ENCODE measurements at places on chromosomes 4 and X. TPM values are rescaled to one million over a fixed set of nuclear protein-coding genes. Genes with fewer than 3 reads are reported as not detected.

The MXRA5 gene
- total RNA-seq = 3.3 TPM

The PPARGC1A gene
- 8.0 TPM for total RNA-seq

The ZFP42 gene
- total RNA-seq = 0.26 TPM

The TXK gene
- 0.66 TPM for total RNA-seq

The FAM47E gene
- 10.1 TPM for total RNA-seq

The ZFYVE28 gene
- 16.8 TPM for total RNA-seq

The CHRNA9 gene
- not detected for total RNA-seq

The ABRAXAS1 gene
- 17.1 TPM for total RNA-seq

DNA sequence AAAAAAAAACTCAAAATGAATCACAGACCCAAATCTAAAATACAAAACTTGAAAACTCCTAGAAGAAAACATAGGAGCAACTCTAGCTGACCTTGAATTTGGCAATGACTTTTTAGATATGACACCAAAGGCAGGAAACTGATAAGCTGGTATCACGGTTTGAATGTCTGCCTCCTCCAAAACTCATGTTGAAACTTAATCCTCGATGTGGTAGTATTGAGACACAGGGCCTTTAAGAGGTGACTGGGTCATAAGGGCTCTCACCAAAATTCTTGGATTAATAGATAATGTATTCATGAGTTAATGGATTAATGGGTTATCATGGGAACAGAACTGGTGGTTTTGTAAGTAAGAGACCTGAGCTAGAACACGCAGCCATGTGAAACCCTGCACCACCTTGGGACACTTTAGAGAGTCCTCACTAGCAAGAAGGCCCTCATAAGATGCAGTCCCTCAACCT lies 40.5 kb downstream of the FRYL start:
- DNase-seq = no peak
- no peak overlapping the region for H3K4me3 ChIP-seq
- H3K4me1 ChIP-seq = peaks cover 22% of the 10 kb centered on the region
- H3K27ac ChIP-seq = no peak overlapping the region
- H3K36me3 ChIP-seq = no peaks in the 10 kb centered on the region

- peak; percentile 89 for DNase-seq
- H3K4me3 ChIP-seq = peak within 1 kb of the TSS; percentile 76
- H3K27ac ChIP-seq = peak within 1 kb of the TSS; percentile 63
- H3K27me3 ChIP-seq = no peaks in the 10 kb centered on the region
- H3K4me1 ChIP-seq = peaks cover 18% of the 10 kb centered on the region
- H3K36me3 ChIP-seq = peaks cover 3% of the 10 kb centered on the region
Observed at GRCh38 chr4:48906206-48907173, at the start of gene OCIAD2. OCIAD2 (minus strand) TSS chr4:48906774; CDS start chr4:48904549, 2,225 bp downstream.

GRCh38 chr4:75484190-75484589 lies 30.0 kb downstream of the RCHY1 start:
- DNase-seq = no peak
- no peaks in the 10 kb centered on the region for H3K36me3 ChIP-seq

- no peak for DNase-seq
- no peak overlapping the region for H3K4me3 ChIP-seq
- H3K4me1 ChIP-seq = no peaks in the 10 kb centered on the region
- H3K27me3 ChIP-seq = no peaks in the 10 kb centered on the region
- H3K27ac ChIP-seq = no peak overlapping the region
Observed at GRCh38 chr4:149102765-149103164, 660.6 kb upstream of the NR3C2 start.

- H3K4me1 ChIP-seq = peaks cover 9% of the 10 kb centered on the region
- H3K27ac ChIP-seq = no peak overlapping the region
- H3K36me3 ChIP-seq = no peaks in the 10 kb centered on the region
- no peaks in the 10 kb centered on the region for H3K27me3 ChIP-seq
- H3K4me3 ChIP-seq = no peak overlapping the region
- no peak for DNase-seq
Observed at GRCh38 chrX:47749185-47749967, 87.3 kb upstream of the ZNF81 start.

GRCh38 chrX:130741584-130741983 lies 161.4 kb downstream of the ENOX2 start:
- H3K27ac ChIP-seq = no peak overlapping the region
- H3K27me3 ChIP-seq = no peaks in the 10 kb centered on the region
- no peak for DNase-seq
- no peaks in the 10 kb centered on the region for H3K36me3 ChIP-seq

GRCh38 chrX:73922856-73923455 lies 360.0 kb downstream of the CHIC1 start:
- DNase-seq = no peak
- H3K27ac ChIP-seq = no peak overlapping the region
- no peaks in the 10 kb centered on the region for H3K27me3 ChIP-seq
- H3K4me1 ChIP-seq = no peaks in the 10 kb centered on the region
- no peak overlapping the region for H3K4me3 ChIP-seq

DNA sequence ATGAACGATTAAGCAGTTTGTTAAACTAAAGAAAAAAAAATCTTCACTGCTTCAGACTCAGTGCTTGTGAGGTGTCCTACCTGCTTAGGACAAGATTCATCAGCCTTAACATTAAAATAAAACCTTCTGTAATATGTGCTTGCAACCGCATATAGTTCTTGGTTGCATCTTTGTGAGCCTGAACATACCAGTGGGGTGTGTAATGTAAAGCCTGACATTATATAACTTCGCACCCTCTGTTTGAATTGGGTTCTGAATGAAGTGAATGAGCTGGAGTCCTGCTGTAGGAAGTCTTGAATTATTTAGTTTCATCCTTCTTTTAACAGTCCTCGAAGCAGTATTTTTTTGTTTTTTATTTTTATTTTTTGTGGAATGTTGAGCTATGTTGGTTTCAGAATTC lies 3.1 kb downstream of the KDM6A start:
- H3K36me3 ChIP-seq = no peaks in the 10 kb centered on the region
- H3K4me3 ChIP-seq = no peak overlapping the region
- peaks cover under 1% of the 10 kb centered on the region for H3K4me1 ChIP-seq
- DNase-seq = no peak
- no peak overlapping the region for H3K27ac ChIP-seq
- no peaks in the 10 kb centered on the region for H3K27me3 ChIP-seq

DNA sequence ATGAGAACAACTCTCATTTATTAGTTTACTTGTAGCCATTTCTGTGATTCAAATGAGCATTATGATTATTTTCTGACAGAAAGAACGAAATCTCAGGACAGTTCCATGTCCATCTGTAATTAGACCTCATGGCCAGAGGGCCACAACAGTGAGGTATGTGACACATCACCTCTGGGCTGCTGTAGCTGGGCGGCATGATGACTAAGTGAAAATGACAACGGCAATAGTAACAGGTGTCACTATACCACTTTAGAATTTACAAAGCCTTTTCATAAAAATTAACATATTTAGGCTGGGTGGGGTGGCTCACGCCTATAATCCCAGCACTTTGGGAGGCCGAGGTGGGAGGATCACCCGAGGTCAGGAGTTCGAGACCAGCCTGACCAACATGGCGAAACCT lies 252.6 kb downstream of the CBR4 start:
- H3K4me3 ChIP-seq = no peak overlapping the region
- H3K4me1 ChIP-seq = no peaks in the 10 kb centered on the region
- no peaks in the 10 kb centered on the region for H3K27me3 ChIP-seq
- no peak overlapping the region for H3K27ac ChIP-seq
- DNase-seq = no peak

DNA sequence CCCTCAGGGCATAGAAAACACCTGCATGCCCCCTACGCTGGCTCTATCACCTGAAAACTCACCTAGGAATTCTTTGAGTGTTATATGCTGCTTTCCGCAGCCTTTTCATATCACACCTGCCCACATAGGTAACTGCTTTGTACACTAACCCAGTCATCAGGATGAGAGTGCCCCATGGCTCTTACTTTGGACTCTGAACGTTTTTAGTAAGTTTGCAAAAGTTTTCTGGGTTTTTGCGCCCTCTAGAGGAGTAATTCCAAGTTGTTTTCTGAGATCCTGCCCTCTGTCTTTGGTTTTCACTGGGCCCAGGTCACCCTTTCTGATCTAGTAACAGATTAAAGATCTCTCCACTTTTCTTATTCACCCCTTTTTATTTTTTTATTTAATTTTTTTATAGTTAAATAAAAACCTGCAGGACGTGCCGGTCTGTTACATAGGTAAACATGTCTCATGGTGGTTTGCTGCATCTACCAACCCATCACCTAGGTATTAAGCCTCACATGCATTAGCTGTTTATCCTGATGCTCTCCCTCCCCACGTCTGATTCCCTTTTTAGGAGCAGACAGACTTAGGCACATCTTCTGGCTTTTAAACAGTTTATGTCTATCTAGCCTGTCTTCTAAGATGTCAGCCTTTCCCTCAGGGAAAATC lies 139.2 kb downstream of the NWD2 start:
- H3K27ac ChIP-seq = no peak overlapping the region
- no peaks in the 10 kb centered on the region for H3K27me3 ChIP-seq
- peak; percentile 25 for DNase-seq
- H3K4me1 ChIP-seq = no peaks in the 10 kb centered on the region

- no peaks in the 10 kb centered on the region for H3K36me3 ChIP-seq
- peak overlapping the region; percentile 44 for H3K27ac ChIP-seq
- peak; percentile 85 for DNase-seq
- H3K4me3 ChIP-seq = no peak overlapping the region
- H3K4me1 ChIP-seq = peaks cover 23% of the 10 kb centered on the region
Observed at GRCh38 chr4:186029571-186030398, 39.2 kb upstream of the TLR3 start.

- H3K36me3 ChIP-seq = no peaks in the 10 kb centered on the region
- no peaks in the 10 kb centered on the region for H3K4me1 ChIP-seq
- no peak overlapping the region for H3K27ac ChIP-seq
- DNase-seq = no peak
- H3K4me3 ChIP-seq = no peak overlapping the region
Observed at GRCh38 chrX:117771384-117771783, 345.2 kb downstream of the KLHL13 start.

DNA sequence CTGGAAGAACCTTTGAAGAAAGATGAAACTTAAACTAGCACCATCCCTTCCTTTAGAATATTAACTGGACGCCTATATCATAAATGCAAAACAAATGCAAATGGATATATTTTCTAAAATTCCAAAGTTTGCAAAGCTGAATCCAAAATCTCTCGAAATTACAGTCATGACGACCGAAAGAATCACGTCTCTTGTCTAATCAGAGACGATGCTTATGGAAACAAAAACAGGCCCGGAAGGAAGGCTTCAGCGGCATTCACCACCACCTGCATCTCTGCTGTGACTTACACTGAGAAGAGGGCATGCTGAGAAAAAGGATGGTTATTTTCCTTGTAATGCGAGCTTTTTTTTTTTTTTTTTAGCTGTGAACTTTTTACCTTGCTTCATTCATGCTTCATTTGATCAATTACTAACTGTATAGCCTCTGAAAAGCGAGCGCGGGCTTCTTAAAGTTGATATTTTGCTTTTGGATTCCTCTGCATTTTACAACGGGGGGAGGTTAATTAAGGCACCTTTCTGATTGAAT lies 209.3 kb downstream of the SOWAHB start:
- H3K27me3 ChIP-seq = no peaks in the 10 kb centered on the region
- peaks cover 43% of the 10 kb centered on the region for H3K4me1 ChIP-seq
- H3K36me3 ChIP-seq = no peaks in the 10 kb centered on the region
- no peak for DNase-seq

GRCh38 chr4:94841864-94842221 lies 84.1 kb downstream of the BMPR1B start:
- DNase-seq = no peak
- no peak overlapping the region for H3K4me3 ChIP-seq
- H3K27me3 ChIP-seq = no peaks in the 10 kb centered on the region
- H3K4me1 ChIP-seq = no peaks in the 10 kb centered on the region

DNA sequence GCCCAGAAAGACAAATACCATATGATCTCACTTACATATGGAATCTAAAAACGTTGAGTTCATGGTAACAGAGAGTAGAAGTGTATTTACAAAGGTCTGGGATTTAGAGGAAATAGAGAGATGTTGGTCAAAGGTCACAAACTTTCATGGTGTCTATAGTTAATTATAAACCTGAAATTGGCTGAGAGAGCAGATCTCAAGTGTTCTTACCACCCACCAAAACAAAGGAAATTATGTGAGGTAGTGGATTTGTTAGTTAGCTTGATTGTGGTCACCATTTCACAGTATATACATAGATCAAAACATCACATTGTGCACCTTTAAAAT lies 186.8 kb downstream of the NWD2 start:
- peaks cover 80% of the 10 kb centered on the region for H3K4me1 ChIP-seq
- H3K27me3 ChIP-seq = no peaks in the 10 kb centered on the region
- H3K4me3 ChIP-seq = no peak overlapping the region
- DNase-seq = no peak

- H3K27me3 ChIP-seq = no peaks in the 10 kb centered on the region
- no peaks in the 10 kb centered on the region for H3K4me1 ChIP-seq
- DNase-seq = no peak
- H3K27ac ChIP-seq = no peak overlapping the region
Observed at GRCh38 chr4:95362906-95363558, 185.7 kb downstream of the UNC5C start.

DNA sequence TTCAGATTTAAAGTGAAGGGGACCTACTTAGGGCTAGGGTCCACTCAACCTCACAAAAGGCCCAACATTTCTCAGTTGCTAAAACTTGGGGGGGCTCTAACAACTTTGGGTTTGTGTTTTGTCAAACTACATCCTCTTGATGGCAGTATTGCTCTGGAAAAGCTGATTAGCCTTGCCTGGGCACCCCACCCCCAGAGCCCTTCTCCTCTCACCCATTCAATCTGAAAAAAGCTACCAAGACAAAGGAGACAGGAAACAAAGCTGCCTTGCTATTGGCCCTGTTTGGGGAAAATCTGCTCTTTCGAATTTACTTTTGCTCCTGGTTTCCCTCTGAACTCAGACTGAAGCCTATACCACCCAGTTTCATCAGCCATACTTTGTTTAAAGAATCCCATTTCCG lies 195.2 kb upstream of the STK26 start:
- no peak for DNase-seq
- H3K27me3 ChIP-seq = no peaks in the 10 kb centered on the region
- no peak overlapping the region for H3K4me3 ChIP-seq
- no peak overlapping the region for H3K27ac ChIP-seq
- no peaks in the 10 kb centered on the region for H3K4me1 ChIP-seq

- H3K4me3 ChIP-seq = no peak overlapping the region
- peaks cover 17% of the 10 kb centered on the region for H3K4me1 ChIP-seq
- no peak for DNase-seq
- H3K36me3 ChIP-seq = no peaks in the 10 kb centered on the region
- H3K27me3 ChIP-seq = no peaks in the 10 kb centered on the region
Observed at GRCh38 chr4:61918987-61919386, 718.9 kb downstream of the ADGRL3 start.

GRCh38 chr4:100590325-100590724 lies 72.5 kb upstream of the EMCN start:
- H3K27me3 ChIP-seq = no peaks in the 10 kb centered on the region
- H3K4me1 ChIP-seq = peaks cover 18% of the 10 kb centered on the region
- H3K27ac ChIP-seq = no peak overlapping the region
- no peak overlapping the region for H3K4me3 ChIP-seq

DNA sequence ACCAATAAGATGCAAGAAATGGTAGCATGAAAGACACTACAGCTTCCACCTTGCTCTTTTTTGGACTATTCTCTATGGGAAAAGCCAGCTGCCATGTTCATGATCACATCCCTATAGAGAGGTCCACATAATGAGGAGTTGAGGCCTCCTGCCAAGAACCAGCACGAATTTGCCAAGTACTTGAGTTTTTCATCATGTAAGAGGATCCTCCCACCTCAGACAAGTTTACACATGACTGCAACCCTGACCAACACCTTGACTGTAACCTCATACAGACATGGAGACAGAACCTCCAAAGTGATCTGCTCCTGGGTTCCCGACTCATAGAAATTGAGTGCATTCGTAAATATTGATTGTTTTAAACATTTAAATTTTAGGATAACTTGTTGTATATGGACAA lies 135.2 kb upstream of the TSPAN5 start:
- no peaks in the 10 kb centered on the region for H3K27me3 ChIP-seq
- no peaks in the 10 kb centered on the region for H3K4me1 ChIP-seq
- DNase-seq = no peak
- H3K36me3 ChIP-seq = no peaks in the 10 kb centered on the region
- no peak overlapping the region for H3K27ac ChIP-seq

Measured in body of pancreas (tissue), 4 donors.